ENCODE measurements at places on chromosomes 12 and 14.

DNA sequence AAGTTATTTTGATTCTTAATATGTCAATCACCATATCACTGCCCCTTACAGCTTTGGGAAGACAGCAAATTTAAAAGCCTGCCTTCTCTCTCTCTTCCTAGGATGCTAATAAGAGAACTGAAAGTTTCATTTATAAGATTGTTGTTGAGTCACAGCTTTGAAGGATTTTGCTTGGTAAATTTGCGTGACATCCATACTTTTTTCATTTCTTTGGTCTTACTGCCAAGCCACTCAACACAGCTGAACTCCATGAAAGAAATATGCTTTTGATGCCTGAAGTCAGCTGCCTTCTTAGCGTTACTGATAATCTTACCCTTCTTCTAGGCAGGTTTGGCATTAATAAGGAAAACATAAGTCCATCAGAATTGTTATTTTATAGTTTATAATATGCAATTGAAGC lies 155.0 kb downstream of the CRADD start:
- DNase-seq = no peak

GRCh38 chr14:102840771-102841528 lies 63.7 kb downstream of the TRAF3 start:
- DNase-seq = no peak

GRCh38 chr12:4308334-4308950 lies 12.6 kb upstream of the TIGAR start:
- no peak for DNase-seq

- DNase-seq = peak; percentile 37
These were observed 18.7 kb upstream of the CTDSP2 start for GRCh38 chr12:57865084-57865751.

GRCh38 chr12:9391815-9392214 lies 183.6 kb upstream of the PZP start:
- no peak for DNase-seq

DNA sequence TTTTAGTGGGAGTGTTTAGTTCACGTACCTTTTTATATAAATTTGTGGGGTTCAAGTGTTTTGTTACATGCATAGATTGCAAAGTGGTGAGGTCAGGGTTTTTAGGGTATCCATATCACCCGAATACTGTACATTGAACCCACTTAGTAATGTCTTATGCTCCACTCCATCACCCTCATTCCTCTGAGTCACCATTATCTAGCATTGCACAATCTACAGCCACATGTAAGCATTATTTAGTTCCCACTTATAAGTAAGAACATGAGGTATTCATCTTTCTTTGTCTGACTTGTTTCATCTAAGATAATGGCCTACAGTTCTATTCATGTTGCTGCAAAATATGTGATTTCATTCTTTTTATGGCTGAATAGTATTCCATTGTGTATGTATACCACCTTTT lies 583.7 kb upstream of the LRFN5 start:
- no peak for DNase-seq

DNA sequence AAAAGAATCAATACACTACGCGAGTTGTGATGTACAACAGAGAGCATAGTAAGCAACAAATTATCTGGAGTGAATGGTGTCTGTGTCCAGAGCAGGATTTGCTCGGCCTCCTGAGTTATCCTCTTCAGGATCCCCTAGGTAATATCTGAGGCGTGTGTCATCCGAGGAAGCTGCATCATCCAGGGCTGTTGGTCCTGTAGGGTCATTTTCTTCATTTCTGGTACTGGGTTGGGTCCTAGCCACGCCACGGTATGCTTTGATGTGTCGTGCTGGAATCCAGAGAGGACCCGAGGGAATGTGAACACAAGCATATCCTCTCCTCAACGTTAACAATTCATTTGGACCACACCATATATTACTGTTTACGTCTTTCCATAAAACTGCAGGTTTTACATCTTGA lies 19.0 kb upstream of the CLEC4E start:
- DNase-seq = no peak

- DNase-seq = no peak
These were observed 10.7 kb downstream of the CCDC63 start for GRCh38 chr12:110857528-110857927.

GRCh38 chr14:20331053-20331613 lies 1.9 kb downstream of the CCNB1IP1 start:
- no peak for DNase-seq

DNA sequence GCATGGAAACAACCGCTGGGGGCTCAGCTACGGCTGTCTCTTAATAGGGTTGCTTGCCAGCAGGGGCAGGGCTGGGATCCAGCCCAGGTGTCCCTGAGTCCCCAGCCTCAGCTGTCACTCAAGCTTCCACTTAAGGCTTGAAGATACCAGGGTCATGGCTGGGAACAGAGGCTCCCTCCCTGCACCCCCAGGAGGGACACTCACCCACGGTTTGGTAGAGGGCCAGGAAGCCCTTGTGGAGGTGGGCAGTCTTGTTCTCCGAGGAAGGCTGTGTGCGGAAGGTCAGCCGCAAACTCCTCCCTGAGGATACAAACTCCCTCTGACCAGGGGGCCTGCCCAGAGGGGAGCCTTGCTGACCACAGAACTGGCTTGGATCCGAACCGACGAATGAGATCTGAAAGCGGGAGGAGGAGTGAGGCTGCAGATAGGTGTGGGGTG lies 7.3 kb downstream of the C1RL start:
- no peak for DNase-seq

DNA sequence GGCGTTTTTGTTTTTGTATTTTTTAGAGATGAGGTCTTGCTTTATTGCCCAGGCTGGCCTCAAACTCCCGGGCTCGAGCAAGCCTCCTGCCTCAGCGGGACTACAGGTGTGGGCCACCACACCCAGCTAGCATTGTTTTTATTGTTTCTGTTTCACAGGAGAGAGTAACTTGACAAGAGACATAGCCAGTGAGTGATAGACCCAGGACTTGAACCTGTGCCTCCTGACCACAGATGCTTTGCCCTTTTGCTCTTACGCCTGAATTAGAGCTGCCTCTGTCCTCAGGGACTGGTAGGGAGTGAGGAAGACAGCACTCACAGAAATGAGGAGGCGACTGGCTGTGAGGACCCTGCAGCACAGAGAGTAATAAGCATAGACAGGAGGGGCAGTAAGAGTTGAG lies 2.3 kb downstream of the EVL start:
- no peak for DNase-seq
